ENCODE measurements at places on chromosomes 16 and 17. TPM values are rescaled to one million over a fixed set of nuclear protein-coding genes. Genes with fewer than 3 reads are reported as not detected.

- DNase-seq, result no peak
Measured at GRCh38 chr16:76207270-76207669, 69.9 kb upstream of the CNTNAP4 start.

GRCh38 chr16:53304334-53304733, 129.9 kb upstream of the RBL2 start:
- DNase-seq, result no peak

DNA sequence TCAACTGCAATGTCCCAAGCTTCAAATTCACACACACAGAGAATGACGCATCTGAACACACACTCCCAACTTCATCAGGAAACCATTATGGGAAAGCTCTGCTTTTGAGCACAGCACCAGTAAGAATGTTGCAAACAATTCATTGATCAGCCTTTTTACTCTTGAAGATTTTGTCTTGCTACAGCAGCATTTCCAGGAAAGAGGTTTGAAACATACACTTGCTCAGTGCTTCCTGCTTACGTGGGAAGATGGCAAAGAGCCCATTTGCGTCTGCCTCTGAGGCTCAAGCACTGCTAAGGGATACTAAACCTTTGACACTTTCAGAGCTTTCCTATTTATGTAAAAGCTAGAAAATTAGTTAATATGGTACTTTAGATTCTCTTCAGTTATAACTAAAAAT, 77.2 kb upstream of the MON1B start:
- DNase-seq, result peak; percentile 8

GRCh38 chr17:21816592-21817567, 124.6 kb downstream of the KCNJ18 start:
- no peak for DNase-seq

GRCh38 chr17:37111329-37111728, 162.6 kb downstream of the AATF start:
- no peak for DNase-seq

GRCh38 chr16:440627-441026, 15.2 kb downstream of the RAB11FIP3 start:
- DNase-seq, result no peak

- no peak for DNase-seq
Measured at GRCh38 chr17:55056526-55056925, 88.0 kb downstream of the STXBP4 start.

DNA sequence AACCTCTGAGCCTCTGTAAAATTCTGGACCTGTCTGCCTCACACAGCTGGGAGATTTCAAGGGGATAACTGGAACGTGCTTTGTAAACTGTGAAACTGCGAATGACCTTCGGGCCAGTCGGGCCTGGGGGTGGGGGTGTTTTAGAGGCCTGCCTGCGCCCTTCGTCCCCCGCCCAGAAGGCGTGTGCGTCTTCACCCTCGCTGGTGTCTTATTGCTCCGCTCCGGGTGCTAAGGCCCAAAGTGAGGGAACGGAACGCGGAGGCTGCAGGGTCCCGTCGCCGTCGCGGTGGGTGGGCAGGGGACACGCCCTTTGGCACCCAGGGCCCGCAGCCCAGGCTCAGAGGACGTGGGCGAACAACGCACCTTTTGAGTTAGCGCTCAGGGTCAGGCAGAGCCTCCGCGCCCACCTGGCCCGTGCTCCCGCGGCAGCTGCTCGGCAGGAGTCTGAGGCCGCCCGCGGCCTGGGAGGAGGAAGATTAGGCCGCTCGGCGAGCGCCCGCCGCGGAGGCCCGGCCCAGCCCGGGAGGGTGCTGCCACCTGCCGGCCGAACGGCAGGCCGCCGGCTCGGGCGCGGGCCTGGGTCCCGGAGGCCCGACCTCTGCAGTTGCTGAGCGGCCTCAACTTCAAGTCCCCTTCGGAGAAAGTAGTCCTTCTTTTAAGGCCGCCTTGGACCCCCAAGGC, 29.7 kb downstream of the DCAKD start:
- peak; percentile 43 for DNase-seq

Gene ZNF688
- 8.9 TPM for total RNA-seq

Gene CTRB1
- total RNA-seq, result not detected

Gene HNF1B
- not detected for total RNA-seq
